ENCODE measurements at places on chromosomes 12 and 14. TPM values are rescaled to one million over a fixed set of nuclear protein-coding genes. Genes with fewer than 3 reads are reported as not detected.

Gene KLRB1
- total RNA-seq, result 2.3 TPM

GRCh38 chr12:121536899-121537813 is 43.7 kb downstream of the KDM2B start:
- peak; percentile 95 for DNase-seq

- no peak for DNase-seq
Observed at GRCh38 chr12:49609875-49610154, 4.4 kb upstream of the FAM186B start.

GRCh38 chr12:48023386-48023785 is 19.1 kb upstream of the COL2A1 start:
- no peak for DNase-seq

- no peak for DNase-seq
Observed at GRCh38 chr14:63088865-63089264, 43.6 kb upstream of the KCNH5 start.
